ENCODE measurements at places on chromosomes 5 and 9.
A peak's percentile ranks its signal among the peaks of the same experiment; 100 is the strongest.

- peak; percentile 37 for DNase-seq
These were observed 58.7 kb downstream of the RXRA start for GRCh38 chr9:134384811-134385479.

- DNase-seq: no peak
These were observed 105.5 kb downstream of the RICTOR start for GRCh38 chr5:38968665-38969064.

- no peak for DNase-seq
These were observed 468.5 kb downstream of the TAF11L14 start for GRCh38 chr5:18102733-18103132.

- no peak for DNase-seq
These were observed 8.0 kb downstream of the PLIN2 start for GRCh38 chr9:19119246-19119645.

- DNase-seq: peak; percentile 21
These were observed 141.6 kb upstream of the ZNF608 start for GRCh38 chr5:124888050-124888506.
